ENCODE measurements at places on chromosomes 11 and 22.
A peak's percentile ranks its signal among the peaks of the same experiment; 100 is the strongest.

DNA sequence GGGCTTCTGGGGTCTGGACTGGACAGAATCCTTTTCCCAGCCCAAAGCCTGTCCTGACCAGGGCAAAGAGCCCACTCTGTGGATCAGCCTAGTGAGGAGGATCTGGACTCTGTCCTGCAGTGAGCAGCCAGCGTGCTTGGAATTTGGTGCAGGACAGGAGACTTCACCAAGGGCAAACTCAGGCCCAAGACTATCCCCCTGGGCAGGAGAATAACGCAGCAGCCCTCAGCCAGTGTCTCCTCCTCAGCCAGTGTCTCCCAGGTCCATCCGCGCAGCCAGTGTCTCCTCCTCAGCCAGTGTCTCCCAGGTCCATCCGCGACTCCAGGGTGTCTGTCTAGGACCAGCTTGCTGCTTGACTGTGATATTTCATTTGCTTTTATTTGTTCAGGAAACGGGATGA lies 1334.0 kb downstream of the TBC1D22A start:
- no peak for DNase-seq

GRCh38 chr11:67371911-67372320 lies 1.5 kb downstream of the CLCF1 start:
- DNase-seq, result no peak

DNA sequence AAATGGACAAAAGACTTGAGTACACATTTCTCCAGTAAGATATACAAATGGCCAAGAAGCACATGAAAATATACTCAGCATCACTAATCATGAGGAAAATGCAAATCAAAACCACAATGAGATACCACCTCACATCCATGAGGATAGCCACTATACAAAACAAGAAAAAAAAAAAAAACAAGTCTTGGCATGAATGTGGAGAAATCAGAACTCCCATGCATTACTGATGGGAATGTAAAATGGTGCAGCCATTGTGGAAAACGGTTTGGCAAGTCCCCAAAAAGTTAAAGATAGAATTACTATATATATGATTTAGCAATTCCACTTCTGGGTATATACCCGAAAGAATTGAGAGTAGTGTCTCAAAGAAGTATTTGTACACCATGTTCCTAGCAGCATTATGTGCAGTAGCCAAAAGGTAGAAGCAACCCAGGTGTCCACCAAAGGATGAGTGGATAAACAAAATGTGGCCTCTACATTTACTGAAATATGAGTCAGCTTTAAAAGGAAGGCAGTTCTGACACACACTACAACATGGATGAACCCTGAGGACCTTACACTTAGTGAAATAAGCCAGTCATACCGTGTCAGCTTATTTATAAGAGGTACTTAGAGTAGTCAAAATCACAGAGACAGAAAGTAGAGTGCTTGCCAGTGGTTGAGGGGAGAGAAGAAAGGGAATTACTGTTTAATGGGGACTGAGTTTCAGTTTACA lies 146.3 kb downstream of the WNT7B start:
- no peak for DNase-seq

GRCh38 chr11:27397624-27398399 lies 34.8 kb upstream of the CCDC34 start:
- peak; percentile 45 for DNase-seq

DNA sequence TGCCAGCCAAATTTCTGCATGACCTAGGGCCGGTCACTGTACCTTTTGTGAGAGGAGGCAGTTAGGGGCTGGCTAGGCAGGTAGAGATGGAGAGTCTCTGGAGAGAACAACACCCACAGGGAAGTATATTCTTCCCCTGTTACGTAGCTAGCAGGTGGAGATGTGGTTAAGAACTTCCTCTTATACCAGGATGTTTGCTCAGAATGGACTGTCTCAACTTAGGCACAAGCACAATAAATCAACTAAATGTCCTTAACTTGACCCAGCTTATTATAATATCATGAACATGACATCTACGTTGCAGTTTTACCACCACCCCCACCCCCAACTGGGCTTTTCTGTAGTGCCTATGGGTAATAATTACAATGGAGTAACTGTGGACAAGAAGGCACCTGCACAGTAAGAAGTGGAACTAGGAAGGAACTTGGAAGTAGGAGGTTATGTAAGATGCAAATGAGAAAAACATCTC lies 60.7 kb upstream of the MPEG1 start:
- no peak for DNase-seq

DNA sequence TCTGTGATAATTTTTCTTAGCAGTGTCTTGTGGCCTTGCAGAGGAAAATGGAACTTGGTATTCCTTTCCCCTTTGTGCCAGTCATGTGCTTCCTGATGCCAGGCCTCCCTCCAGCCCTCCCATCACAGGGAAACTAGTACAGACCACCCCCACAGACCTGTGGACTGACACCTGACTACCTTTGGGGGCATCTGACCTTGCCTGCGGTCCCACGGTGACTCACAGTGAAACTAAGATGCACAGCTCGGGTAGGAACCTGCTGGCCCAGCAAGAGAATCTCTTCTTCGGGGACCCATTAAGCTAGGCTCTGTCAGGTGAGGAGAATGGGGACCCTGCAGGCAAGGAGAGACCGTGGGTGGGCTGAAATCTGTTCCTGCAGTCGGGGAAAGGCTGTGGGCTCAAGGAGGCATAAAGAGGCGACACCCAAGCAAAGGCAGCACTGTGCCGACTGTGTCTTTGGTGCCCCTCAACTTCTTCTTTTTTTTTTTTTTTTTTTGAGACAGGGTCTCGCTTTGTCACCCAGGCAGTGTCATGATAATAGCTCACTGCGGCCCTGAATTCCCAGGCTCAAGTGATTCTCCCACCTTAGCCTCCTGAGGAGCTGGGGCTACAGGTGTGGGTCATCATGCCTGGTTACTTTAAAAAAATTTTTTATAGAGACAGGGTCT lies 20.8 kb upstream of the PEX26 start:
- no peak for DNase-seq

DNA sequence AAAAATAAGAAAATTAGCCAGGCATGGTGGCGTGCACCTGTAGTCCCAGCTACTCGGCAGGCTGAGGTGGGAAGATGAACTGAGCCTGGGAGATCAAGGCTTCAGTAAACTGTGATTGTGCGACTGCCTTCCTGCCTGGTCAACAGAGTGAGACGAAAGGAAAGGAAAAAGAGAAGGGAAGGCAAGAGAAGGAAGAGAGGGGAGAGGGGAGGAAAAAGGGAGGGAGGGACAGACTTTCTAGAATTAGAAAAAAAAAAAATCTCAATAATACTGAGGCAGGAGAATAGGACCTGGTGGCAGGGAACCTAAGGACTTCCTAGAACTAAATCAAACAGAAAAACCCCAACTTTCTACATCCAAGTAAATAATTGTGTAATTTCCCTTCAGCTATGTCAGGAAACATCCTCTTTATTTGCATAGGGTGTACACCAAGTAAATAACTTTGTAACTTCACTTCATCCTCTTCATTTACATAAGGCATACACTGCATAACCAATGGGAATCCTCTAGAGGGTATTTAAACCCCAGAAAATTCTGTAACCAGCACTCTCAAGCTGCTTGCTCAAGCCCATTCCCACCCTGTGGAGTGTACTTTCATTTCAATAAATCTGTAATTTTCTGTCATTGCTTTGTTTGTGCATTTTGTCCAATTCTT lies 8.7 kb downstream of the SBF2 start:
- no peak for DNase-seq

GRCh38 chr11:35487532-35488078 lies 37.8 kb downstream of the PAMR1 start:
- no peak for DNase-seq

GRCh38 chr11:36953976-36954375 lies 355.9 kb upstream of the RAG2 start:
- DNase-seq, result no peak

- no peak for DNase-seq
Observed at GRCh38 chr22:41364233-41364632, 17.5 kb upstream of the TEF start.

- DNase-seq, result no peak
Observed at GRCh38 chr11:120898568-120898967, 125.3 kb upstream of the TBCEL start.

DNA sequence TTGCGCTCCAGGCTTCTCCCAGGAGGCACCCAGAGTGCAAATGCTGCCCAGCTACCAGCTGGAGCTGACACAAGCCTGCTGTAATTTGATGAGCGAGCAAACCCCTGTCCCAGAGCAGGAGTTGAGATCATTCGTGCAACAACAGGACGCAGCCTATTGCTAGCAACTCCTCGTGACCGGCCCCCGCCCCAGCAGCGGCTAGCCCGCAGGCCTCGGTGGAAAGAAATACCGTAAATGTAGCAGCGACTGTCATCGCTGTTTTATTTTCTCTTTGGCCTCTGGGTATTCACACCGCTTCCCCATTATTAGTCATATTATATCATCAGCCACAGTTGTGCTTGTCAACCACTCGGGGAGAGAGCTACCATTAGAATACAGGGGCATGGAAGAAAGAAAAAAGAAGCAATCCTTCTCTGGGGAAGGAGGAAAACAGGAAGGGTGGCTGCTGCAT lies 59.2 kb upstream of the ATXN10 start:
- DNase-seq, result peak; percentile 59

GRCh38 chr11:129933891-129934290 lies 38.5 kb upstream of the NFRKB start:
- DNase-seq, result no peak

GRCh38 chr11:122046846-122047245 lies 69.2 kb downstream of the BLID start:
- no peak for DNase-seq

GRCh38 chr11:18540207-18541009 lies 13.7 kb upstream of the TSG101 start:
- DNase-seq, result no peak

DNA sequence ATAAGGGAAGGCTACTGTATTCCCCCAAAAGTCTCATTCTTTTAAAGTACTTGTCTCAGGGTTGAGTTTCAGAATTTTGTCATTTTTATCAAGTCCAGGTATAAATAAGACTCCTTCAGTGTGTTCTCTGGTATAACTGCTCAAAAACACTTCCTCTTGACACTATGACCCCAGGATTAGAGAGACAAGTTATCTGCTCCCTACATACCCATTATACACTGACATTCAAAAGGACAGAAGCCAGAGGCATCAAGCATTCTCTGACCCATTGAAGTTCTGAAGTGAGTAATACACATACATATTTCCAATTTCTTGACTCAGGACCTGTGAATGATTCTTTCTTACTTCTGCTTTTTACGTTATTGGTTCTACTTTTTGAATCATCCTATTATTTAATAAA lies 447.8 kb upstream of the CNTN5 start:
- no peak for DNase-seq

DNA sequence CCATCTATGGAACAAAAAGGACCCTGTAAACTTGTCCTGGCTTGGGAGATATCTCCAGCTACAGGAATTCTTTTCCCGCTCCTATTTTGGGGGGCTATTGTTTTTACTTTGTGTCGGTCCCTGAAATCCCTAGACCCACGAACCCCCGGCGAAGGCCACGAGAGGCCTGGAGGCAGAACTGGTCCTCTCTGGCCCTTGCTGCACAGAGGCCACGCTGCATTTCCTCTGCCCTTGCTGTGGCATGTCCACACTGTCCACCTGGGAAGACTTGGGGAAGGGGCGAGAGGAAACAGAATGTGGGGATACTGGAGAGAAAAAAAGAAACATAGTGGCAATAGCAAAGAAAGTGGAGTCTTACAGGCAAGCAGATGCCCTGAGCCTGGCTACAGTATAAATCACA lies 2.3 kb upstream of the ANO1 start:
- DNase-seq, result no peak

GRCh38 chr11:103596315-103596714 lies 440.1 kb upstream of the DDI1 start:
- no peak for DNase-seq
